ENCODE measurements at places on chromosomes 16 and 17.
A peak's percentile ranks its signal among the peaks of the same experiment; 100 is the strongest.

DNA sequence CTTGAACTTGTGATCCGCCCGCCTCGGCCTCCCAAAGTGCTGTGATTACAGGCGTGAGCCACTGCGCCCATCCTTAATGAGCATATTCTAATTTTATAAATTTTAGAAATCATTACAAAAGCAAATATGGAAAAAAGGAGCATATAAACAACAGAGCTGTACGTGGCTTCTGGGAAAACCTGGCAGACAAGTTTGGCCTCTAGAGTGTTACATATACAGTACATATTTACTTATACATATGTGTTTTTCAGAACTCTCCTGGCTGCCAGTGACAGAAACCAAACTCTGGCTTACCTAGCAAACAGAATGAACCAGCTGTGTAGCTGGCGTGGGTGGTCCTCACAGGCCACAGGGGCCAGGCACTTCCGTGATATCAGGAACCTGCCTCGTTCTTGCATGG is 10.1 kb downstream of the DRC3 start:
- no peaks in the 10 kb centered on the region for H3K27me3 ChIP-seq
- no peaks in the 10 kb centered on the region for H3K4me1 ChIP-seq
- H3K36me3 ChIP-seq = no peaks in the 10 kb centered on the region
- no peak for DNase-seq

GRCh38 chr17:38602956-38603785 is 2.6 kb downstream of the SRCIN1 start:
- no peak overlapping the region for H3K27ac ChIP-seq
- H3K4me1 ChIP-seq = peaks cover 14% of the 10 kb centered on the region
- H3K27me3 ChIP-seq = peaks cover 55% of the 10 kb centered on the region
- peaks cover 3% of the 10 kb centered on the region for H3K36me3 ChIP-seq
- no peak for DNase-seq

DNA sequence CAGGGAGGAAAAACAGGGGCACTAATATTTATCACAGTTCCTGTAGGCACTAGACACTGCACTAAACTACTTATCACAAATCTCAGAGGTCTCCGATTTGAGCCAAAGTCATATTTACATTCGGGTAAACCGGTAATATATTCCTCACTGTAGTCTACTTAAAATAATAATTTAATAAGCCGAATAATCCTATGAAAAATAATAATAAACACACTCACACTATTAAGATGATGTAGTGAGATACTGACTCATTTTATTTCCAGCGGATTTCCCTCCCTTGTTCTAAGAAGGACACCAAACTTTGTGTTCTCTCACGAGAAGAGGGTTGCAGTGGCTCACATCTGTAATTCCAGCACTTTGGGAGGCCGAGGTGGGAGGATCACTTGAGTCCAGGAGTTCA is 36.6 kb upstream of the TNRC6A start:
- no peak overlapping the region for H3K4me3 ChIP-seq
- no peaks in the 10 kb centered on the region for H3K4me1 ChIP-seq
- H3K27ac ChIP-seq = no peak overlapping the region
- DNase-seq = no peak
- no peaks in the 10 kb centered on the region for H3K36me3 ChIP-seq

GRCh38 chr17:68011199-68011665 is 15.0 kb upstream of the C17orf58 start:
- H3K36me3 ChIP-seq = no peaks in the 10 kb centered on the region
- peak overlapping the region; percentile 73 for H3K4me3 ChIP-seq
- H3K27ac ChIP-seq = no peak overlapping the region
- no peaks in the 10 kb centered on the region for H3K27me3 ChIP-seq

DNA sequence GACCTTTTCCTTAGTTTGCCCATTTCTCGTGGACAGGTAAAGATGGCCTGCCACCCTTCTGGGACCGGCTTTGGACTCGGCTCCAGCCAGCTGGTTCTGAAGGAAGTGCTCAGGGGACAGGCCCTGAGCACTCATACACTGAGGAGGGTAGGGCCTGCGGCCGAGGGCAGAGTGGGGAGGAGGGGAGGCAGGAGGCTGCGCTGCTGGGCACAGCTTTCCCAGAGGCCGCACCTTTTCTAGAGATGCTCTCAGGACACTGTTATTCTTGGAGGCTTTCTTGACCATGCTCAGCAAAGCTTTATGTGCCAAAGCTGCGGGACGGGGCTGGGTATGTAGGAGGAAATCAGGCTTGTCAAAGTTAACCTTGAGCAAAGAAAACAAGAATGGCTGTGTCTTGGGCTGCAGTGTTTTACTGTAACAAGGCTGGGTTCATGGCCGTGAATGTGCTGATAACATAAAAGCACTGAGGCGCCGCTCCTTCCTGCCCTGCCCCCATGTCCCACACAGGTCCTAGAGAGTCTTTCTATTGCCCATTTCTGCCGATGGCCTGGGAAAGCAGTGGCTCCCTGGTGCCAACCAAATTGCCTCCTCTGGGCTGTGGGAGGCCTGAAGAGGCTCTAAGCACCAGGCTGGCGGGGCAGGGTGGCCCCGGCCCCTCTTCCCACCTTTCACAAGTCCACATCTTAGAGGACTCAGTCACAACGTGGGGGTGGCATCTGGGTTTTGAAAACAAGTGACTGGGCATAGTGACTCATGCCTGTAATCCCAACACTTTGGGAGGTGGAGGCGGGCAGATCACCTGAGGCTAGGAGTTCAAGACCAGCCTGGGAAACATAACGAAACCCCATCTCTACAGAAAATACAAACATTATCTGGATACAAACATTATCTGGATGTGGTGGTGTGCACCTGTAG is 22.3 kb upstream of the TIMP2 start:
- H3K4me3 ChIP-seq = no peak overlapping the region
- peaks cover 28% of the 10 kb centered on the region for H3K27me3 ChIP-seq
- no peak overlapping the region for H3K27ac ChIP-seq
- no peak for DNase-seq
- no peaks in the 10 kb centered on the region for H3K4me1 ChIP-seq

DNA sequence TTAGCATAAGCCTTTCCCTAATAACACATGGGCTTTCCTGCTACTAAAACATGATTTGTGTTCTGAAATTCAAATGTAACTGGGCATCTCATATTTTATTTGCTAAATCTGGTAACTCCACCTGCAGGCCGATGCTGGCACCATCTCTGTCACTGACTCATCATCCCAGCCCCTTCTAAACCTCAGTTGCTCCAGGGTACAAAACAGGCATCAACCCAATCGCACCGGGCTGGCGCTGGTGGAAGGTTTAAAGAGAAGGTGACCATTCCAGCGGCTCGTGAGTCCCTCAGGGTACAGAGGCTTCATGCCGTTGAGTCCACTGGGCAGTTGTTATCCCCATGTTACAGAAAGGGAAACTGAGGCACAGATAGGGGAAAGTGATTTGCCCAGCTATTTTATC is 27.1 kb downstream of the PPL start:
- no peak for DNase-seq
- no peak overlapping the region for H3K4me3 ChIP-seq
- H3K4me1 ChIP-seq = no peaks in the 10 kb centered on the region
- H3K27me3 ChIP-seq = peaks cover 9% of the 10 kb centered on the region
- H3K27ac ChIP-seq = no peak overlapping the region
- no peaks in the 10 kb centered on the region for H3K36me3 ChIP-seq

GRCh38 chr16:28866454-28866804 is 2.8 kb downstream of the SH2B1 start:
- H3K36me3 ChIP-seq = peaks cover 51% of the 10 kb centered on the region
- peaks cover 26% of the 10 kb centered on the region for H3K4me1 ChIP-seq
- H3K27me3 ChIP-seq = no peaks in the 10 kb centered on the region
- no peak for DNase-seq
- no peak overlapping the region for H3K27ac ChIP-seq
- H3K4me3 ChIP-seq = no peak overlapping the region

GRCh38 chr17:8021565-8022359 is 17.1 kb upstream of the ALOX15B start:
- peaks cover 4% of the 10 kb centered on the region for H3K4me1 ChIP-seq
- peaks cover 50% of the 10 kb centered on the region for H3K27me3 ChIP-seq
- no peak for DNase-seq
- no peak overlapping the region for H3K27ac ChIP-seq
- H3K4me3 ChIP-seq = no peak overlapping the region

DNA sequence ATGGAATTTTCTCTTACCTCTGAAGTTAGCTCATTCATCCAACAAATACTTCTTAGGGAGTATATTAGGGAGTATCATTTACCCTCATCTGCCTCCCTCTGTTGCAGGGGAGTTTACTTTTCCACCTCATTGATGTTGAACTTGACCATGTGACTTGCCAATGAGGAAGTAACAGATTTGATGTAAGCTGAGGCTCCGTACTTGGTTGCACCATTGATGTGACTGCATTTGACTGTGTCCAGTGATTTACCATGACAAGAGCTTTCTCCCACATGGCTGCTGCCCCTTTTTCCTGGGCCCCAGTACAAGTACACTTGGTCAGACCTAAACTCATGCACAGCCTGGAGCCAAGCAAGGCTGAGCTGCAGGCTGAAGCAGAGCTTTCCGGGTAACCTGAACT is 81.6 kb upstream of the HS3ST2 start:
- DNase-seq = no peak
- no peak overlapping the region for H3K4me3 ChIP-seq
- H3K36me3 ChIP-seq = no peaks in the 10 kb centered on the region
- H3K27me3 ChIP-seq = peaks cover 47% of the 10 kb centered on the region
- no peaks in the 10 kb centered on the region for H3K4me1 ChIP-seq

- H3K4me1 ChIP-seq = peaks cover 4% of the 10 kb centered on the region
- no peaks in the 10 kb centered on the region for H3K27me3 ChIP-seq
- no peak overlapping the region for H3K27ac ChIP-seq
- peaks cover 6% of the 10 kb centered on the region for H3K36me3 ChIP-seq
- DNase-seq = no peak
These were observed 94.9 kb upstream of the C17orf78 start for GRCh38 chr17:37280841-37281240.

- H3K27me3 ChIP-seq = peaks cover 5% of the 10 kb centered on the region
- H3K4me1 ChIP-seq = no peaks in the 10 kb centered on the region
- no peaks in the 10 kb centered on the region for H3K36me3 ChIP-seq
- H3K4me3 ChIP-seq = no peak overlapping the region
- no peak overlapping the region for H3K27ac ChIP-seq
These were observed 215.2 kb downstream of the ZFHX3 start for GRCh38 chr16:72832621-72833248.

- H3K27me3 ChIP-seq = peaks cover 10% of the 10 kb centered on the region
- peaks cover 2% of the 10 kb centered on the region for H3K4me1 ChIP-seq
- no peak for DNase-seq
- no peak overlapping the region for H3K27ac ChIP-seq
- no peak overlapping the region for H3K4me3 ChIP-seq
- H3K36me3 ChIP-seq = peaks cover 3% of the 10 kb centered on the region
These were observed 6.9 kb upstream of the DHRS7B start for GRCh38 chr17:21119919-21120249.

DNA sequence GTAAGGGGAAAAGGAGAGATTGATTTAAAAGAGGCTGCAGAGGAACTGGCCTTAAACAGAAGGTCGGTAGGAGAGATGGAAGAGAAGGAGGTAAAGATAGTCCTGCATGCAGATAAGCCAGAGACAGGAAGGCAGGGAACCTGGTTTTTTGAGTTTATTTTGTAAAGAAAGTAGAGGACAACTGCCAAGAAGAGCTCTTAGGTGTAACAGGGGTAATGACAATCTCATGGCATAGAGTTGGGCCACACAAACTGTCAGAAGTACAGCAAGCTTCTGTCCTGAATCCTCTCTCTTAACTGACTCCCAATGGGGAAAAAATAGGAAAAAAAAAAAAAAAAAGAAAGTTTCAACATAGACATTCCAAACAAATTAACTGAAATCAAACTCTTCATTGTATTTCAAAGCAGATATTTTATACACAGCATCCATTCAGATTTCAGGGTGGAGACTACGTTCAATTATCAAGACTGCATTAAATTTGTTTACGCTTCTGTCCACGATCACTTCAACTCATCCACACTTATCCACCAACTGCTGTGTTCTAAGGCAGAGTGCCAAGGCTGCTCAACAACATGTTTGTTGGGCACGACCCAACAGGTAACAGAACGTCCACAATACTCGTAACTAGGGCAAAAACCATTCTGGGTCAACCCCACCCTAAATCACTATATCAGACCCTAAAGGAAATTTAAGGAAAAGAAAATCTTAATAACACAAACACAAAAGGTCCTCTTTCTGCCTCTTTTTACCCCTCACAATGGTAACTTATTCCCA is 34.9 kb downstream of the USP31 start:
- peak overlapping the region; percentile 29 for H3K27ac ChIP-seq
- H3K27me3 ChIP-seq = no peaks in the 10 kb centered on the region
- H3K4me3 ChIP-seq = no peak overlapping the region
- H3K4me1 ChIP-seq = peaks cover 3% of the 10 kb centered on the region
- no peak for DNase-seq

DNA sequence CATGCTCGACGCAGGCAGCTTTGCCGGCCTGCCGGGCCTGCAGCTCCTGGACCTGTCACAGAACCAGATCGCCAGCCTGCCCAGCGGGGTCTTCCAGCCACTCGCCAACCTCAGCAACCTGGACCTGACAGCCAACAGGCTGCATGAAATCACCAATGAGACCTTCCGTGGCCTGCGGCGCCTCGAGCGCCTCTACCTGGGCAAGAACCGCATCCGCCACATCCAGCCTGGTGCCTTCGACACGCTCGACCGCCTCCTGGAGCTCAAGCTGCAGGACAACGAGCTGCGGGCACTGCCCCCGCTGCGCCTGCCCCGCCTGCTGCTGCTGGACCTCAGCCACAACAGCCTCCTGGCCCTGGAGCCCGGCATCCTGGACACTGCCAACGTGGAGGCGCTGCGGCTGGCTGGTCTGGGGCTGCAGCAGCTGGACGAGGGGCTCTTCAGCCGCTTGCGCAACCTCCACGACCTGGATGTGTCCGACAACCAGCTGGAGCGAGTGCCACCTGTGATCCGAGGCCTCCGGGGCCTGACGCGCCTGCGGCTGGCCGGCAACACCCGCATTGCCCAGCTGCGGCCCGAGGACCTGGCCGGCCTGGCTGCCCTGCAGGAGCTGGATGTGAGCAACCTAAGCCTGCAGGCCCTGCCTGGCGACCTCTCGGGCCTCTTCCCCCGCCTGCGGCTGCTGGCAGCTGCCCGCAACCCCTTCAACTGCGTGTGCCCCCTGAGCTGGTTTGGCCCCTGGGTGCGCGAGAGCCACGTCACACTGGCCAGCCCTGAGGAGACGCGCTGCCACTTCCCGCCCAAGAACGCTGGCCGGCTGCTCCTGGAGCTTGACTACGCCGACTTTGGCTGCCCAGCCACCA is 9.7 kb downstream of the VASN start:
- peak overlapping the region; percentile 13 for H3K4me3 ChIP-seq
- no peaks in the 10 kb centered on the region for H3K27me3 ChIP-seq
- H3K36me3 ChIP-seq = peaks cover 99% of the 10 kb centered on the region
- H3K27ac ChIP-seq = peak overlapping the region; percentile 92
- DNase-seq = no peak

GRCh38 chr16:58212824-58213655 is 15.1 kb upstream of the CSNK2A2 start:
- H3K27me3 ChIP-seq = peaks cover 65% of the 10 kb centered on the region
- DNase-seq = no peak
- H3K36me3 ChIP-seq = no peaks in the 10 kb centered on the region
- H3K4me1 ChIP-seq = no peaks in the 10 kb centered on the region

- peak overlapping the region; percentile 81 for H3K4me3 ChIP-seq
- peak overlapping the region; percentile 65 for H3K27ac ChIP-seq
- DNase-seq = no peak
- no peaks in the 10 kb centered on the region for H3K27me3 ChIP-seq
- peaks cover 39% of the 10 kb centered on the region for H3K4me1 ChIP-seq
These were observed 60.4 kb downstream of the PRMT7 start for GRCh38 chr16:68371276-68371651.

- DNase-seq = no peak
- no peak overlapping the region for H3K27ac ChIP-seq
These were observed 14.8 kb downstream of the CLEC16A start for GRCh38 chr16:10959161-10959560.

GRCh38 chr16:84275585-84276151 is 19.0 kb upstream of the WFDC1 start:
- H3K4me3 ChIP-seq = no peak overlapping the region
- DNase-seq = no peak
- no peaks in the 10 kb centered on the region for H3K4me1 ChIP-seq
- H3K36me3 ChIP-seq = no peaks in the 10 kb centered on the region
- no peak overlapping the region for H3K27ac ChIP-seq
- peaks cover 14% of the 10 kb centered on the region for H3K27me3 ChIP-seq

Measured in effector memory CD8-positive, alpha-beta T cell (primary cell).